ENCODE measurements at places on chromosomes 12 and 14.

- no peak for DNase-seq
These were observed 3.8 kb downstream of the TMEM179 start for GRCh38 chr14:104600805-104601204.

DNA sequence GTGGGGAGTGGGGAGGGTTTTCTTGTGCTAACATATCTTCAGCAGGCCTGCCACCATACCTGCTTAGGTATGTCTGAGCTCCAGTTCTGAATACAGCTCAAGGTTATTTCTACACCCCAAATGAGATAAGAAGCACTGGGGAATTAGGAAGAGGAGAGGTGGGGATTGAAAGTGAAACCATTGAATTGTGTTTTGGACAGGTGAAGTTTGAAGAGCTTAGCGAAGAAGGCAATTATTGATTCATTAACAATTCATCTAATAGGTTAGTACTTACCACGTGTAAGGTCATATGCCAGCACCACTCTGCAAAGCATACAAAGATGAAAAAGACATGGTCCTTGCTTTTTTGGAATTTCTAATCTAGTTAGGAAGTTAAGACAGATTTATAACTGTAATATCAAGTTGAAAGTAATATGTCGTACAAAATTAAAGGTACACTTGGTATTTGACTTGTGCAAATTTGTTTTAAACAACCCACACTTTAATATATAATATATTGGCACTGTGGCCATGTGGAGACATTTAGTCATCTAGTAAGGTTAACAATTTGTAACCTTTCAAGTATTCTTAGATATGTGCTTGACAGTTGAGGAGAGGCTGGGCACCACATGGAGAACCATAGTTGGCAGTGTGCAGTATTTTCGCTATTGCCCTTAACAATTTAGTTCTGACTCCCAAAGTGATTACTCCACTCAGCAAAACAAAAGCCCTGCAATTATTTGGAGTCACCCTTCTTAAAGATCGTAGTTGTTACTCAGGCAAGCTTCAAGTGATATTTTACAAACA is 3.6 kb downstream of the SMCO3 start:
- DNase-seq, result no peak

DNA sequence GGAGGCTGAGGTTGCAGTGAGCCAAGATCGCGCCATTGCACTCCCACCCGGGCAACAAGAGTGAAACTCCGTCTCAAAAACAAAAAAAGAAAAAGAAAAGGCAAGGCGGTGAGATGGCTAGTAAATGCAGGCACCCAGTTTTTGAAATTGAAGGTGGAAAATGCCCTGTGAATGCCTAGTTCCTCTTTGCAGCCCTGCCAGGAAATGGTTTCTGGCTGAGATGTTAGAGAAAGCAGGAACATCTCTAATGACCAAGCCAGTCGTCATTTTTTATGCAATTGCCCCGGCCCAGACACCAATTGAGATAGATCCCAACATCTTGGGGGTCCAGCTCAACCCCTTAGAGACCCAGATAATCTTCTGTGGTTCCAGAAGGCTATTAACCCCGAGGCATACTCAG is 17.0 kb downstream of the SLC8A3 start:
- no peak for DNase-seq

DNA sequence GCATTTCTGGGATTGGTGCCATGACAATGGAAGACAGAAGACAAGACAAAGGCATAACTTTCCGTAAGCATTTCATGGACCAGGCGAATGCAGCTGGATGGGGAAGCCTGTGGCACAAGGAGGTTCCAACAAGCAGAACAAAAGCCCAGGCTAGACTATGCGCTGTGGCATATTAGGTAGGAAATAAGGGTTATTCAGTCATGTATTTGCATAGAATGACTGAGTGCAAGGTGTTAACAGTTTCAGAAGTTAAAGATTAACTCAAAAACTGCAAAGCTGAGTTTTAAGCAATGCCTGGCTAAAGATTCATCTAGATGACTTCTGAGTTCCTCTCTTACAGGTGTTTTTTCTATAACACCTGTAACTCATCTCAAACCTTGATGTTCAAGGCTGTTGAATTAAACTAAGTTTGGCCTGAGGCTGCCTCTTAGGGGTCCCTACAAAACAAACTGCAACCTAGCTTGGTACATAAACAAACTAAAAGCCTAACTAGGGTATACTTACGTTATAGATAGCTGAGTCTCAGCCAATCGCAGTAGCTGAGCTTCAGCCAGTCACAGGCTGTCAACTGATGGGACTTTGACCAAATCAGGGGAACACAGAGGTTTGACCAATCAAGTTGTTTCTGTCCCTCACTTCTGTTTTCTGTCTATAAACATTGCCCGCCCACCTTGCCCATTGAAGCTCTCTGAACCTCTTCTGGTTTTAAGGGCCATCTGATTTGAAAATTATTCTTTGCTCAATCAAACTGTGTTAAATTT is 52.2 kb upstream of the PLBD1 start:
- DNase-seq, result no peak

- DNase-seq, result no peak
These were observed 18.9 kb downstream of the ERP27 start for GRCh38 chr12:14919455-14919854.

DNA sequence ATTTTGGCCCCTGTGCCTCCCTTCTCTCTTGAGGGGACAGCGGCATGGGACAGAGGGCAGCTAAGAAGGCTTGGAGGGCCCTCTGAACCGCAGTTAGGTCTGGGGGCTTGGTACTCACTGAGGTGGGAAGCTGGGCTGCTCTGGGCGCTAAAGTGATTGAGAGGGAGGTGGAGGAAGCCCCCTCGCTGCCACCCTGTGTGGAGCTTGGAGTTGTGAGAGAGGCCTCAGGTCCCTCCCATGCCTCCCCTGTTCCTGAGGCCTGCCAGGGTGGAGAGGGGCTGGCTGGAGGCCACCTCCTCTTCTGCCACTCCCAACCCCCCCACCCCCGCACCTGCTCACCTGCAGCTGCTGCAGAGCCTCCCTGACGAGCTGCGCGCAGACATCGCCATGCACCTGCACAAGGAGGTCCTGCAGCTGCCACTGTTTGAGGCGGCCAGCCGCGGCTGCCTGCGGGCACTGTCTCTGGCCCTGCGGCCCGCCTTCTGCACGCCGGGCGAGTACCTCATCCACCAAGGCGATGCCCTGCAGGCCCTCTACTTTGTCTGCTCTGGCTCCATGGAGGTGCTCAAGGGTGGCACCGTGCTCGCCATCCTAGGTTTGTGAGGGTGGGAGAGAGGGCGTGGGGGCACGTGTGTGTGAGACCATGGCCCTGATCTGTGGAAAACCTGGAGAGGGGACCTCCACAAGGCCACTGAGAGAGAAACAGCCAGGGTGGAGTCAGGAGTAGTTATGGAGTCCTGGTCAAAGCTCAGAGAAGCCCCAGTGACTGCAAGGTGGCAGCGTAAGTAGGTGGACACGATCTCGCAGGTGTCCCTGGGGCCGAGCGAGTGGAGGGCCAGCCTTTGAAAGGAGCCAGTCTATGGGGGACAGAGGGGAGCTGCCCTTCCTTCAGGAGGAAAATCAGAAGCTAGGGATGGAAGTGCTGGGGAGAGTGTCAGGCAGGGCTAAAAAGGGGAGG is 11.2 kb downstream of the KCNH3 start:
- peak; percentile 62 for DNase-seq

GRCh38 chr14:71555654-71556559 is 376.3 kb upstream of the RGS6 start:
- no peak for DNase-seq

DNA sequence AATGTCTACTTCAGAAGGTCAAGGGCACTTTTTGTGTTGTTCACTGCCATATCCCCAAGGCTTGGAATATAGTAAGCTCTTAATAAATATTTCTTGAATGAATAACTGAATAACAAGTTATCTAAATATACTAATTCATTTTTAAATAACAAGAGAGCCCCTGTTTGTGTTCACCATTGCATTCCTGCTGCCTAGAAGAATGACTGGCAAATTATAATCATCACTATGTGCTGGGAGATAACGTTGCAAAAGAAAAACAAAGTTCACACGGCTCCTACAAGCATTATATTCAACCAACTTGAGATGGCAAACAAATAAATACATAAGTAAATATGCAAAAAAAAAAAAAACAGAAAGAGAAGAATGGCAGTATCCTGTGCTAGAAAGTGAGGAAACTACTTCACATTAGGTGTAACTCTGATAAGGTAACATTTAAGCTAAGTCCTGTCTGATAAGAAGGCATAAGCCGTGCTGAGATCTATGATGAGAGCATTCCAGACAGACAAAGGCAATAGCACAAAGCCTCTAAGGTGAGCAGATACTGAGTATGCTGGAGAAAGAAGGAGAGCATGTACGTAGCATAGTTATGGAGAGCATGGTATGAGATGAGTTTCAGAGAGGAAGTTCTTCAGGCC is 9.2 kb upstream of the TSPAN8 start:
- DNase-seq, result no peak

DNA sequence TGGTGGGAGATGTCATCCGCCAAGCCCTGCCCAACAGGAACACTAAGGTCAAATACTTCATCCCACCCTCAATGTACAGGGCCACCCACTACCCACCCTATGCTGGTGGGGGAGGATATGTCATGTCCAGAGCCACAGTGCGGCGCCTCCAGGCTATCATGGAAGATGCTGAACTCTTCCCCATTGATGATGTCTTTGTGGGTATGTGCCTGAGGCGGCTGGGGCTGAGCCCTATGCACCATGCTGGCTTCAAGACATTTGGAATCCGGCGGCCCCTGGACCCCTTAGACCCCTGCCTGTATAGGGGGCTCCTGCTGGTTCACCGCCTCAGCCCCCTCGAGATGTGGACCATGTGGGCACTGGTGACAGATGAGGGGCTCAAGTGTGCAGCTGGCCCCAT is 3.5 kb downstream of the B3GNT4 start:
- no peak for DNase-seq

GRCh38 chr12:44375694-44376093 is 500.4 kb downstream of the NELL2 start:
- no peak for DNase-seq

DNA sequence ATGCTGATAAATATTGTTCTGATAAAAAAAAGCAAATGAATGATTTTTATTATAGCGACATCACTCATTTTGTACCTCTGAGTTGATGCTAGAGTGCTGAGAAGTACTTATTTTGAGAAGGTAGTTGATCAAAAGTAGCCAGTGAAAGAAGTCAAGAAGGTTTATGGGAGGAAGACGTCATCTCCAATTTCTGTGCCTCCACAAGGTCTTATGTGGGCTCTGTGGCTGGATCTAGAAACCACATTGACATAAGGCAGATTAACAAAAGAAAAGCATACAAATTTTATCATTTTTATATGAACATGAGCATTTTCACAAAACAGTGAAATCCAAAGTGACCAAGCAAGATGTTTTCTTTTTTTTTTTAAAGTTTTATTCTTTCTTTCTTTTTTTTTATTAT is 289.5 kb upstream of the FAR2 start:
- DNase-seq, result no peak

DNA sequence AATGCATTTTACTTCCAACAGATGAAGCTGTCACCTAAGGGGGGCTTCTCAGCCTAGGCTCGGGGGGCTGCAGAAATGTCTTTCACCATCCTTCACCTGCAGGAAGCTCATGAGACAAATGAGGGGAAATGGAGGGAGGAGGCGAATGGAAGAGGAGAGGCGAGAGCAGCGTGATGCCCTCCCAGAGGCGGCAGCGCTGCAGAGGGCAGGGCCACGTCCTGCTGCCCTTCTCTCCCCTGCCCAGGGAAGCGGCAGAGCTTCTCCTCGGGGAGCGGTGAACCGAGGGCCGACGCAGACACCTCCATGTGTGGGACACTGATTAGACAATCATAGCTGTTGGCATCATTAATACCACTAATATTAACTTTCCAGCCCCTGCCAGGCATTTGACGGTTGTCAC is 78.3 kb downstream of the SERPINA3 start:
- no peak for DNase-seq

GRCh38 chr12:47228802-47229201 is 149.0 kb upstream of the AMIGO2 start:
- DNase-seq, result no peak

GRCh38 chr12:13764748-13765147 is 216.7 kb downstream of the GRIN2B start:
- no peak for DNase-seq

GRCh38 chr12:45256721-45257120 is 40.8 kb downstream of the ANO6 start:
- DNase-seq, result no peak

DNA sequence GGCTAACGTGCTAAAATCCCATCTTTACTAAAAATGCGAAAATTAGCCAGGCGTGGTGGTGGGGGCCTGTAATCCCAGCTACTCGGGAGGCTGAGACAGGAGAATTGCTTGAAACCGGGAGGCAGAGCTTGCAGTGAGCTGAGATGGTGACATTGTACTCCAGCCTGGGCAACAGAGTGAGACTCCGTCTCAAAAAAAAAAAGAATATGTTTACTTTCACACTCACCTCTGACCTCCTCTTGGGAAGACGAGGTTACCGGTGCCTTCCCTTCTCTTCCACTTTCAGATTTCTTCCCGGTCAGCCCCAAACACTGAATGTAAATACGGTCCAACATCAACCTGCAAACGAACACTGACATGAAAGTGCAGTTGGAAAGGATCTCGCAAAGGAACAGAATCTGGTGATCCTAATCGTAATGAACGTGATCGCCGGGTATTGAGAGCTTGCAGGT is 31.8 kb upstream of the PPP1R13B start:
- no peak for DNase-seq

GRCh38 chr14:37903343-37904191 is 304.1 kb upstream of the SSTR1 start:
- peak; percentile 56 for DNase-seq

- no peak for DNase-seq
These were observed 3.7 kb upstream of the RTL1 start for GRCh38 chr14:100907240-100907639.

DNA sequence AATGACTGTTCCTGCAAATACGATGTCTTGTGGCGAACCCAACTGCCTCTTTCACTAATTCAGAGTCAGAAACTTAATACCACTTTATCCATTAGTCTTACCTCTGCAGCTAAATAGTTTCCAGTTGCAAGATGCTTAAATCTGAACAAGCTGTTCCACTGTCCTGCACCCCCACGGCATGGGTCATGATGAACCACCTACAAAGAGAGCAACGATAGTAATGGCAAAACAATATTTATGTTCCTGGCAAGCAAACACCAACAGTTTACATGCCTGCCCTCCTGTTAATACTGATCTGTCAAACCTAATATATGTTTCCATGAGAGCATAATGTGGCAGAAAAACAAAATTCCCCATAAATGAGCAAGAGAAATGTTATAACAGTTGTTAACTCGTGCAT is 121.9 kb downstream of the ITPR2 start:
- no peak for DNase-seq

GRCh38 chr14:54330876-54331275 is 65.9 kb upstream of the CDKN3 start:
- no peak for DNase-seq

- no peak for DNase-seq
These were observed 163.5 kb downstream of the VRK1 start for GRCh38 chr14:96960598-96961116.

- DNase-seq, result no peak
These were observed 583.0 kb downstream of the TMEM121 start for GRCh38 chr14:106109337-106109736.

DNA sequence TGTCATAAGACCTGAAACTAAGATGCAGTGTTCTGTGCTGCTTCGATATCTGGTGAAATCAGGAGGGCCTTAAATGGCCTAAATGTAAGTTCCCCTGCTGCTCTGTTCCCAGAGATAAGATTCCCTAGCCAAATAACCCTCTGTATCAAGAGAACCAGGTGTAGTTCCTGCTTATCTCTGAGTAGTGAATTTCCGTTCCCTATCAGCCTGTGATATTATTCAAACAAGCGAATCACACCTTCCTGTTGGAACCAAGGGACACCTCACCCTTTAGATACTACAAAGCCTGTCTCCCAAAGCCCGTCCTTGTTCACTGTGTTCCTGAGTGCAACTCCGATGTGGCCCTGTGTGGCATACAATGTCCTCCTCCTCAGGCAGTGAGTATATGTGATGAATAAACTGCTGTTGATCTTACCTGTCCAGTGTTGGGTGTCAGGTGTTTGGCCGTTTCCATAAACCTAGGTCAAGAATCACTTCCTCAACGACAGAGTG is 52.2 kb upstream of the COCH start:
- DNase-seq, result no peak

All from SHP77 treated with DMSO at 0.1 percent for 48 hours (cell line).